ENCODE measurements at places on chromosomes 3 and 15.

- no peak for DNase-seq
Observed at GRCh38 chr3:127693336-127693843, 20.6 kb downstream of the ABTB1 start.

DNA sequence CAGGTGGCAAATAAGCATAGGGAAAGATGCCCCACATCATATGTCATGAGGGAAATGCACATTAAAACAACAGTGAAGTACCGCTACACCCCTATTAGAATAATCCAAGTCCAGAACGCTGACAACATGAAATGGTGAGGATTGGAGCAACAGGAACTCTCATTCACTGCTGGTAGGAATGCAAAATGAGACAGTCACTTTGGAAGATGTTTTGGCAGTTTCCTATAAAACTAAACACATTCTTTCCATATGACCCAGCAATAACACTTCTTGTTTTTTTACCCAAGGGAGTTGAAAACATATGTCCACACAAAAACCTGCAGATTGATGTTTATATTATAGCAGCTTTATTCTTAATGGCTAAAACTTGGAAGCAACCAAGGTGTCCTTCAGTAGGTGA lies 116.4 kb upstream of the TOPAZ1 start:
- no peak for DNase-seq

DNA sequence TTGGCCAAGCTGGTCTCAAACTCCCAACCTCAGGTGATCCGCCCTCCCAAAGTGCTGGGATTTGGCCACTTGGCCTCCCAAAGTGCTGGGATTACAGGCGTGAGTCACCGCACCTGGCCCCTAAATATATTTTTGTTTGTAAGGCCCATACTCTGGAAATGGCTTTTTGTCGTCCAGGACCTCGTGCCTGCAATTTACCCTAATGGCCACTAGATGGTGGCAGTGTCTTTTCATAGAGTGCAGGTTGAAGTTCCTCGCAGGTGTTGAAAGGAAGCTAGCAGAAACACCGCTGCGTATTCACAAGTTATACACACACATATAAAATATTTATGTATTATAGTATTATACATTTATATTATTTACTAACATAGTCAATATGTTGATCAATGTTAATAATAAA lies 97.2 kb downstream of the LRTM1 start:
- peak; percentile 53 for DNase-seq

DNA sequence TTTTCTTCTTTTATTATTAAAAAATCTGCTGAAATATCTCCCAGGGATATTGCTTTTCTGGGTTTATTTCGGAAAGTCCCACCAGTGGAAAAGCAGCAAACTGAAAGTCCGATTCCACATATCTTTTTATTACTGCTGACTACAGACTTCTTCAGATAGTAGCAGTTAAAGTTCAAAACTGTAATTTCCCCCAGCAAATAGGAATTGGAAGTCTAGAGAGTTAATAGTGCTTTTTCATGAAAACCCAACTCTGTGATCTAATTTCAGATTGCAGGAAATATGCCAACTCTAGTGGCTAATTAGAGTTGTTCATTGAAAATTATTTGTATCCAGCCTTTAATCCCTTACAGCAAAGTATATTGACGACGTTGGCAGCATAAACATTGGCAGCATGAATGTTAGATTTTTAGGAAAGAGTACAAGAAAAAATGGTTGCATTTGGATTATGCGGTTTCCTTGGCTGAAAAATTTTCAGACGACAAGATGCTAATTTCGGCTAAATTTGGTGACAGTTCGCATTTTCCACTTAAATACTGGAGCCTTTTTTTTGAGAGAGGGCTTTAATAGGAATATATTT lies 472.9 kb upstream of the CBLB start:
- DNase-seq: no peak

GRCh38 chr3:194194757-194195085 lies 58.8 kb downstream of the HES1 start:
- no peak for DNase-seq

GRCh38 chr15:77804210-77804609 lies 171.5 kb upstream of the LINGO1 start:
- DNase-seq: no peak

All from hematopoietic multipotent progenitor cell treated with erythropoietin and hydrocortisone succinate and interleukin-3 and kit ligand, for 4 days (in vitro differentiated cells).